Psoas muscle (tissue), 8 donors: ENCODE measurements at places on chromosomes 2 and 18. TPM values are rescaled to one million over a fixed set of nuclear protein-coding genes. Genes with fewer than 3 reads are reported as not detected.
A peak's percentile ranks its signal among the peaks of the same experiment; 100 is the strongest.

DNA sequence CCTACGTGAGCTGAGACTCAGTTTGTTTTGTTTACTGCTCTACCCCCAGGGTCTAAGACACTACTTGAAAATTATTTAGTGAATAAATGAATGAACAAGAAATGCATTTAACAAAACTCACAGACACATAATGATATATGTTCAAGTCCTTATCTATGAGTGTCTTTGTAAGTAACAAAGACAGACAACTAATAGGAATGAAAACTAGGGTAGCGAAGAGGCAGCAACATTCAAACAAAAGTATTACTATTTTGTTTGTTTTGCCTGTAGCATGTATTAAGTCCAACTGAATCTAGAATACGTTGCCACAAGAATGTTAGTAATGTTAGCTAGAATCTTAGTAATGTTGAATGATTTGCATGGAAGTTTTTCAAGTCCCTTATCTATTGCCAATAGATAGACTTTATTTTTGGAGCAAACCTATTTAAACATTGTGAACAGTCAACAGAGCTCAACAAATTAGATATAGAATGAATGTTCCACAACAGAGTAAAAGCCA is 144.8 kb upstream of the VWC2L start:
- no peaks in the 10 kb centered on the region for H3K27me3 ChIP-seq
- no peak for DNase-seq
- H3K4me3 ChIP-seq = no peak overlapping the region
- H3K27ac ChIP-seq = no peak overlapping the region
- H3K4me1 ChIP-seq = no peaks in the 10 kb centered on the region

DNA sequence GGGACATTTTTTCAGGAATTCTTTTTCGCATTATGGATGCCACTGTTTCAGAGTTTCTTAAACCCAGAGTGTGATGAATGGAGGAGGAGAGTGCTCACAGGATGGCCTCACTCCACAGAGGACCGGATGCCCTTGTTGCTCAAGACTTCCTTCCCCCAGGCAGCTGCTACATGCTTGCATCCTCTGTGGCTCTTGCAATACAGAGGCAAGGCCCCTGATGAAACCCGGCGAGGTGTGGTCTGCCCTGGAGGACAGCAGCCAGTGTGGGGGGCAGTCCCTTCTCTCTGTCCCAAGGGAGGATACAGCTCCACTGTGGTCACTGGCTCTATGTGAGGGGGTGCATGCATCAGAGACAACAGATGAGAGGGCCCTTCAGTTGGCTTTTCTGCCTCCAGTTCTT is 109.6 kb downstream of the SH3RF3 start:
- no peaks in the 10 kb centered on the region for H3K36me3 ChIP-seq
- H3K4me1 ChIP-seq = peaks cover 52% of the 10 kb centered on the region
- no peak overlapping the region for H3K4me3 ChIP-seq
- no peak overlapping the region for H3K27ac ChIP-seq

DNA sequence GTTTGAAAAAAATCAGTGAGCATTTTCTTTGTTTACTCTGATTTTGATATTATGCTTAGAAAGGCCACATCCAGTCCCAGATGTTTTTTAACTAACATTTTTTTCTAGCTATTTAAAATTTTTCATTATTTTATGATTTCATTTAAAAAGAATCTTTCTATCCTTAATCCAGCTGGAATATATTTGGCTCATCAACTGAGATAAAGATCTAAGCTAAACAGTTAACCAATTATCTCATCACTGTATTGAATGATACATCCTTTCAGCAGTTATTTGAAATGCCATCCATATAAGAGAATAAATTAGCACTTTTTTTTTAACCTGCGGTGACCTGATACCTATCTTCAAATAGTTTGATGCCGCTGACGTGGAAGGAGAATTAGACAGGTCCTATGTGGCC is 245.5 kb upstream of the COPS8 start:
- H3K36me3 ChIP-seq = no peaks in the 10 kb centered on the region
- H3K4me3 ChIP-seq = no peak overlapping the region
- H3K27me3 ChIP-seq = no peaks in the 10 kb centered on the region
- DNase-seq = no peak
- no peak overlapping the region for H3K27ac ChIP-seq

GRCh38 chr18:35817604-35818352 is 154.7 kb upstream of the RMP24 start:
- no peaks in the 10 kb centered on the region for H3K4me1 ChIP-seq
- H3K36me3 ChIP-seq = no peaks in the 10 kb centered on the region
- H3K27me3 ChIP-seq = no peaks in the 10 kb centered on the region
- no peak overlapping the region for H3K27ac ChIP-seq
- H3K4me3 ChIP-seq = no peak overlapping the region
- DNase-seq = no peak

DNA sequence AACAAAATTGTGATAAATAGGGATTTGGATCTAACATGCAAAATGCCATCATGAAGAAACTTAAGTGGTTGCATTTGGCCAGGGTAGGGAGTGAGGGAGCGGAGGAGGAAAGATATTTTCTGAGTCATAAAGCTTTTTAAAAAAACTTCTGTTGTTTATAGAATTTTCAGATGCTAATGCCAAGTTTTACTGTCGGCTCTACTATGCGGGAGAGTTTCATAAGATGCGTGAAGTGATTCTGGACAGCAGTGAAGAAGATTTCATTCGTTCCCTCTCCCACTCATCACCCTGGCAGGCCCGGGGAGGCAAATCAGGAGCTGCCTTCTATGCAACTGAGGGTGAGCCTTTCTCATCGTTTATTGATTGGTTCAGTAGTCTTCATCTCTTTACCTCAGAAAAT is 56.0 kb upstream of the PTH2R start:
- H3K4me3 ChIP-seq = no peak overlapping the region
- peaks cover 11% of the 10 kb centered on the region for H3K36me3 ChIP-seq
- no peaks in the 10 kb centered on the region for H3K4me1 ChIP-seq
- H3K27ac ChIP-seq = no peak overlapping the region

DNA sequence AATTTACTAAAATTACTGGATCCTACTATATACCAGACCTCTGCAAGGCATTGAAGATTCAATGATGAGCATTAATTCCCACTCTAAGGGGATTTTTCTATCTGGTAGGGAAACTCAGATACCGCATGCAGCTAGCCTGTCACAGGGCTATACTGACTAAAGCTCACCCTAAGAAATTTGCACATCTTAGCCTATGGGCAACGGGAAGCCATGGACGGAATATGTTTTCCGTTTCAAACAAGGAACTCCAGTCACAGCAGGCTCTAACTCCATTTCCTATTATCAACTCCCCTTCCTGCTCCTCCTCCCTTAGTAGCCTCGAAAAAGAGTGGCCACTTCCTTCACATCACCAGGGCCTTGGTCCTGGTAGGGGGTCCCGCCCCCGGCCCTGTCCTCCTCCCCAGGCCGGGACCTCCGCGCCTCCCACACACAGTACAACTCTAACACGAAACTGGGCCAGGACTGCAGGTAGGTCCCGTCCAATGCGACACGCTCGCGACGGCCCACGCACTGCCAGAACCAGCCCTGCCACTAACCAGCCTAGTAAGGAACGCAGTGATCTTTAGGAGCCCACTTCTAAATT is 659 bp upstream of the COX5B start:
- peak overlapping the region; percentile 94 for H3K27ac ChIP-seq
- H3K4me1 ChIP-seq = peaks cover 7% of the 10 kb centered on the region
- DNase-seq = peak; percentile 68
- H3K27me3 ChIP-seq = no peaks in the 10 kb centered on the region
- H3K36me3 ChIP-seq = peaks cover 13% of the 10 kb centered on the region

DNA sequence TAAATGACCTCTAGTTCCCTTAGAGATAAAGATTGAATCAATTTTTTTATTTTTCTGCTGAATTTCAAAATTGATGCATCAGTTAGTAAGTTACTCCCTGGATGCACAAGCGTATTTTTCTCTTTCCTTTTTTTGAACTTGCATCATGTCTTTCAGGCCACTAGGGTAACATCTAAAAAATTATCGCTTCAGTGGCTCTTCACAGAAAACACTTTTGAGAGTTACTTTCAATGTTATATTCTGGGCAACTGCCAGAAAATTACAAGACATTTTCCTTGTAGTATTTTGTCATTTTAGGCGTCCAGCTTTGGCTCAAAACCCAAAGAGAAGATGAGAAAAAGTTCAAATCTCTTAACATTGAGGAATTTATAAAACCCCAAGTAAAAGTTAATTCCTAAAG is 59.8 kb downstream of the DSEL start:
- H3K36me3 ChIP-seq = no peaks in the 10 kb centered on the region
- no peak overlapping the region for H3K27ac ChIP-seq
- H3K4me1 ChIP-seq = no peaks in the 10 kb centered on the region
- DNase-seq = no peak
- no peak overlapping the region for H3K4me3 ChIP-seq
- H3K27me3 ChIP-seq = no peaks in the 10 kb centered on the region

- H3K27ac ChIP-seq = no peak overlapping the region
- no peak overlapping the region for H3K4me3 ChIP-seq
- H3K4me1 ChIP-seq = no peaks in the 10 kb centered on the region
- H3K27me3 ChIP-seq = no peaks in the 10 kb centered on the region
- DNase-seq = no peak
- no peaks in the 10 kb centered on the region for H3K36me3 ChIP-seq
These were observed 18.9 kb downstream of the SP5 start for GRCh38 chr2:170733798-170734600.

DNA sequence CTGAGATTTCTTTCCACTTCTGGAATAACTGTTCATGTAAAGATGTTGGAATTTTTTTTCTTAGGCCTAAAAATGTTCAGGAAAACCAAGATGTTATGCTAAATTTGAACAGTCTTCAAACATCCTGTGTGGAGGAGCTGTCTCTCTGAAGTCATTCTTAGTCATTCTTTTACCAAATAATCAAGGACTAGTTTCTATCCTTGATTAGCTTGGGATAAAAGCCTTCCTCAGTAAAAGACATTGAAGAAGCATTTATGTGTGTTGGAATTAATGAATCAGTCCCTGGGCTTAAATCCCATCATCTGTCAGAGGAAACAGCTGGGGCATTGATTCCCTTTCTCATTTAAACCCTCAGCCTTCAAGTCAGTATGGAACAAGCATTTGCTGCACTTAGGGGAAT is 300.1 kb upstream of the NXPH2 start:
- H3K4me1 ChIP-seq = no peaks in the 10 kb centered on the region
- H3K36me3 ChIP-seq = no peaks in the 10 kb centered on the region
- H3K27me3 ChIP-seq = no peaks in the 10 kb centered on the region
- H3K27ac ChIP-seq = no peak overlapping the region

DNA sequence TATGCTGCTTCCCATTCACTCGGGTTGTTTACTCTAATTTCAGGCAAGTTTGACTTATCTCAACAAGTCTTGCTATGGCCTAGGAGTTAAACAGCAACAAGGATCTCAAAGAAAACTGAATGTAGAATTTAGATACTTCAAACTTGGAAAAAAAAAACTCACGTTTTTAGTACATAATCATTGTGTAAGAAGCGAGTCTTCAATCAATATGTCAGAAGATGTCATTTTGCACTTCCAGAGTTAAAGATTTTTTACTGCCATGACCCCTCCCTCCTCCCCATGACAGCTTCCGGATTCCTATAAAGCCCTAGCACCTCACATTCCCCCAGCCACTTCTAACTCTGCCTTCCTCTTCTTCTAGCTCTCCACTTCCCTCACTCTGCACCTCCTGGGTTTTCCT is 133.4 kb downstream of the SS18 start:
- no peaks in the 10 kb centered on the region for H3K27me3 ChIP-seq
- H3K27ac ChIP-seq = no peak overlapping the region
- no peak overlapping the region for H3K4me3 ChIP-seq
- no peaks in the 10 kb centered on the region for H3K36me3 ChIP-seq
- no peaks in the 10 kb centered on the region for H3K4me1 ChIP-seq

GRCh38 chr2:175126661-175127060 is 41.3 kb downstream of the ATF2 start:
- no peak overlapping the region for H3K4me3 ChIP-seq
- no peaks in the 10 kb centered on the region for H3K36me3 ChIP-seq
- DNase-seq = no peak
- H3K27ac ChIP-seq = no peak overlapping the region
- no peaks in the 10 kb centered on the region for H3K27me3 ChIP-seq

- H3K4me3 ChIP-seq = no peak overlapping the region
- no peaks in the 10 kb centered on the region for H3K27me3 ChIP-seq
- H3K36me3 ChIP-seq = no peaks in the 10 kb centered on the region
- no peak overlapping the region for H3K27ac ChIP-seq
- H3K4me1 ChIP-seq = no peaks in the 10 kb centered on the region
These were observed 825.1 kb upstream of the CNTNAP5 start for GRCh38 chr2:123200035-123200434.

DNA sequence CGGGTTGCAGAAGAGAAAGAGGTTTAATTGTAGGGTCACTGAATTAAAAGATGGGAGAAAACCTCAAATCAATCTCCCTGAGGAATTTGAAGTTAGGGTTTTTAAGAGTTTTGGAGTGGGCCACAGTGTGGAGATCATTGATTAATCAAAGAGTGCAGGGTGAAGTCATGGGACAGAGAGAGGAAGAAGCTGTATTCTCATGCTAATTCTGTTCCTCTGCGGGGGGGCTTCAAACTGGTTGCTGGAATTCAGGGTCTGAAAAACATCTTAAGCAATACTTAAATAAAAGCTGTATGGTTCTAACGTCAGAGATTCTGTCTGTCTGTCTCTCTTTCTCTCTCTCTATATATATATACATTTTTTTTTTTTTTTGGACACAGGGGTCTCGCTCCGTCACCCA is 169.8 kb upstream of the SPATS2L start:
- no peak overlapping the region for H3K27ac ChIP-seq
- no peaks in the 10 kb centered on the region for H3K4me1 ChIP-seq
- H3K27me3 ChIP-seq = no peaks in the 10 kb centered on the region
- H3K36me3 ChIP-seq = no peaks in the 10 kb centered on the region
- H3K4me3 ChIP-seq = no peak overlapping the region
- no peak for DNase-seq

GRCh38 chr2:241619597-241620418 is 17.1 kb downstream of the THAP4 start:
- no peak for DNase-seq
- no peak overlapping the region for H3K4me3 ChIP-seq
- H3K4me1 ChIP-seq = peaks cover 26% of the 10 kb centered on the region
- H3K36me3 ChIP-seq = no peaks in the 10 kb centered on the region
- H3K27me3 ChIP-seq = no peaks in the 10 kb centered on the region

The ESPNL gene
- total RNA-seq = 0.17 TPM

The OR6B3 gene
- not detected for total RNA-seq
